ENCODE measurements at places on chromosomes 2 and 18. TPM values are rescaled to one million over a fixed set of nuclear protein-coding genes. Genes with fewer than 3 reads are reported as not detected.

The CD8B2 gene
- not detected for total RNA-seq

DNA sequence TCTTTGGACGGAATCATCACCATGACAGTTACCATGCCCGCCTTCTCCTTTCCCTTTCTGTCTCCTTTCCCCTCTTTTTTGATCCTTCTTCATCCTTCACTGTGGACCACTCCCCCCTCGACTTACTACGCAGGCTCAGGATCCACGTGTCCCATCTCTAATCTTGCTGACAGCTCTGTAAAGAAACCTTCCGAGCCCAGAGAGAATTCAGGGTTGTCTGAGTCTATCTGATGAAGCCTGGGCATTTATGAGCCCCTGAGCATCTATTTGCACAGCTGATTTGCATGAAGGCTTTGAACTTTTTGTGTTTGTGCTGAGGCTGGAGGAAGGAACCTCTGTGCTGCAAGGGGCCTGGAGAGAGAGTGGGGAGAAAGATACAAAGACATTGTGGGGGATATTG lies 50.7 kb downstream of the CIB4 start:
- no peak overlapping the region for H3K27ac ChIP-seq
- H3K27me3 ChIP-seq: peaks cover 32% of the 10 kb centered on the region
- no peaks in the 10 kb centered on the region for H3K4me1 ChIP-seq
- H3K36me3 ChIP-seq: no peaks in the 10 kb centered on the region

The SPATS2L gene
- 91.0 TPM for total RNA-seq

- H3K4me1 ChIP-seq: peaks cover 28% of the 10 kb centered on the region
- H3K27ac ChIP-seq: no peak overlapping the region
These were observed 54.7 kb upstream of the SLC1A4 start for GRCh38 chr2:64934530-64934929.

The SPP2 gene
- total RNA-seq: not detected

The LRRC30 gene
- not detected for total RNA-seq

DNA sequence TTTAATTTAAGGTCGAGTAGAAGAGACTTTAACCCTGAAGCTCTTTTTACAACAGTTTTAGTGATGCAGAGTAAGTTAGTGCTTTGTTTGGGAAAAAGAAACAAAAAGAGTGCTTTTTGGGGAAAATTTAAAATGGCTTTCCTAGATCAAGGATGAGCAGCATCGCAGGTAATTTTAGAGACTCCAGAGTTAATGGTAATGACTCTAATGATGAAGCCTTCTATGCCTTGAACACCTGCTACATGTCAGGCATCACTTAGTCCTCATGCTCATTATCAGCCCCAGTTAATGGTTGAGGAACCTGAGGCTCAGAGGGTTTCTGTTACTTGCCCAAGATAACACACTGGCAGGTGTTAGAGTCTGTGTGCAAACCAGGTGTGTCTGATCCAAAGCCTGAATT lies 167.8 kb downstream of the ACOXL start:
- no peaks in the 10 kb centered on the region for H3K36me3 ChIP-seq
- H3K27me3 ChIP-seq: no peaks in the 10 kb centered on the region
- no peak overlapping the region for H3K27ac ChIP-seq
- no peak for DNase-seq
- no peaks in the 10 kb centered on the region for H3K4me1 ChIP-seq

The TRABD2A gene
- 3.0 TPM for total RNA-seq

DNA sequence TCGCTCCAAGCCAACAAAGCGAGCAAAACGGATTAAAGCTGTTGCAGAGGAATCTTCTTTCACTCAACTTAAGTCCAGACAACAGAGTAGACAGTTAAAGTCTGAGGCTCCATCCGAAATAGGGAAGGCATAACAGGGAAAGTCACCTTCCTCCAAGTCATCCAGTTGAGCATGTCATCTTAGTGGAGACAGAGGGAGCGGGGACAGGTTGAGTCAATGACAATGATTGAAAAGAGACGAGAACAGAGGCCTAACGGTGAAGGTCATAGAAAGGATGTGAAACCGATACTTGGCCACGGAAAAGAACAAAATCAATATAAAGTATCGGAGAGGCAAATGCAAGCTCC lies 455 bp downstream of the C18orf32 start:
- no peaks in the 10 kb centered on the region for H3K27me3 ChIP-seq
- peaks cover 63% of the 10 kb centered on the region for H3K4me1 ChIP-seq
- peak overlapping the region; percentile 97 for H3K27ac ChIP-seq
- H3K36me3 ChIP-seq: peaks cover 7% of the 10 kb centered on the region
- peak overlapping the region; percentile 60 for H3K4me3 ChIP-seq

The CHRND gene
- total RNA-seq: not detected

DNA sequence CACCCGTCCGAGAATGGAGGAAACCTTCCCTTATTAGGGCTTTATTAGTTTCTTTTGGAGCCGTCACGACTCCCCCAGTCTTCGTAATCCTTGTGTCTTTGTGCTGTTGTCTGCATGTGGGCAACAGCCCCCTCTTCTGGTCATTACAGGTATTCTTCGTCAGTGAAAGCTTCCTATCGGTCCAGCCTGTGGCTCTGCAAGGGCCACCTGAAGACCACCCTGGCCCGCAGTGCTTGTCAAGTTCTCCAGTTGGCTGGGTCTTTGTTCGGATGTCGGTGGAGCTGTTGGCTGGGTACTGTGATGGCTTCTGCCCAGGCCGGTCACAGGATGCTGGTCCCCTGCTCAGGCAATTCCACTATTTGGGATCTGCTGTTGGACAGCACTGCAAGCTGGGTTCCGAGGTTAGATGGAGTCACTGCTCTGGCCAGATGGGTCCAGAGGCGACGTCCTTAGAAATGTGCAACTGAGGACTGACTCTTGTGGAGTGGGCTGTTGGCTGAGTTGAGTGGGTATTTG lies 19.2 kb downstream of the E2F6 start:
- no peaks in the 10 kb centered on the region for H3K4me1 ChIP-seq
- DNase-seq: no peak

All from left lung (tissue), 14 donors.